ENCODE measurements at places on chromosomes 7 and 10.

DNA sequence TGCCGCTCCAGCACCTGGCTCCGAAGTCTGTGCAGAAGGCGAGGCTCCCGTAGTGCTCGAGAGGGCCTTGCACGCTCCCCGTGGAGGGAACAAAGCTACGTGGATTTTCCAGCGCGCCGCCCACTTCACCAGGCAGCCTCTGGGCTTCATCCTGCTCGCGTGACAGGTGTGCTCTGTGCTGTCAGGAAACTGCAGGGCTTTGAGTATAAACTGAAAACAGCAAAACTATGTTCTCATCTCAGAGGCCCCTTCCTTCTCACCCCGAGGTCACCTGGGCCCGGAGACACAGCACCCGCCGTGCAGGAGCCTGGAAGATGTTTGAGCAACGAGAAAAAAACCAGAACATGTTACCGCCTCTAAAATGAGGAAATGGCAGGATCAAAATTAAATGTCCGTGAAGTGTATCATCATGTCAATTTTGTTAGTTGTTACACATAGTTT is 17.6 kb upstream of the GPR146 start:
- no peak for DNase-seq

DNA sequence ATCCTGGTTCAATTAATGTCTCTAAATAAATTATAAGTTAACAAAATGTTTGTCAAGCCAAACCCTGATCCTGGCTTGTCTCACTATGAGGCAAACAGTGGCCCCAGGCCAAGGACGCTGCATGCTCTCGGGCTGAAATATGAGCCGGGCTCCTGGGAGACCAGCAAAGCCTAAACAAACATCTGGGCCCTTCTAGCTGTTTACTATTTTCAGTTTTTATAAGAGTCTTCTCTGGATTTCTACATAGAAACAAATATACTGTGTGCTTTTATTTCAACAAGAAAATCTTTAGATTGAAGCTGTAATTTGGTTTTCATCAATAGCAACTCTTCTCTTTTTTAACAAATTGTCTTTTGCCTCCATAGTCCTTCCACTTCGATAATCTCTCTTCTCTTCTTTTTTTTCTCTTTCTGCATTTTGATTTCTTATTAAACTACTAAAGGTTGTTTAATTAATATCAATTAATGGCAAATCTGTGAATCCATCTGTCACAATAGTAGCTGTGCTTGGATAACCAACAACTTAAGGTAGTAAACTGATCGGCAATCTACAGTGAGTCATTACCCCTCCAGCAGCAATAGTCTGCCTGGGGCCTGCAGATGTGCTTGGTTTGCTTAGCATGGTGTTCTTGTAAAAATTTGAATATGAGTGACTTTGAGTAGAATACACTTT is 83.3 kb upstream of the DNAJC1 start:
- no peak for DNase-seq

DNA sequence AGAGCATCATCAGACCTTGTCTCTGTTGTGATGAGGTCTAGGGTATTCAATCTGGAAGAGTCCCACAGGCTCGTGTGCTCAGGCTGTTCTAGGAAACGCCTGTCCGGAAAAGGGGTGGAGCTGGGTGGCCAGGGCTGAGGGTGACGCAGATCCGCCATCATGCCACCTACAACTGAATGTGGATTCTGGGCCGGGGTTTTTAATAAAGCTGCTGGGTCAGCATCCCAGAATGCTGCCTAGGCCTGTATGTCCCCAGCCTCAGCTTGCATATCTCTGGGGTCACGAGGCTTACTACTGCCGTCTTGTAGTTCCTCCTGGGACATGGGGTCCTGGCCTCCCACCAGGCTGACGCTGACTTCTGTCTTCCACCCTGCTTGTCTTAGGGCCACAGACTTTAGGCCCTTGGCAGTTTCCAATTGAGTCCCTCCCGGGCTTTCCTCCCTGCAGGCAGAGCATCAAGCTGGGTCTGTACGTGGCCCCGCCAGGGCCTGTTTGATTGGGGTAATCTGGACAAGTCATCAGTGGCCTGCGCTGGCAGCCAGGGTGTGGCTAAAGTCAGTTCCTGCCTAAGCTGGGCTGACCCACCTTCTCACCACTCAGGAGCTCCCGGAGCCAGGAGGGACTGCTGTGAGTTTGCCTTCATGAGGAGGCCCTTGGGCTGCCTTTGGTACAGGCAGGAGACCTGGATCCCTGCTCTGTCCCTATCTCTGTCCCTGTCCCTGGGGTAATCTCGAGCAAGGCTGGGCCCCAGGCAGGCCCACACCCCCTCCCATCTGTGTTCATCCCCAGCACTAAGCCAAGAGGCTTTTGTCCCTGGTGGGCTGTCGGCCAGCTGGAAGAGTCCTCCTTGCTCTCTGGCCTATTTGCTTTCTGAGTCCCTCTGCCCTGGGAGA is 79.9 kb downstream of the ZMIZ1 start:
- no peak for DNase-seq

DNA sequence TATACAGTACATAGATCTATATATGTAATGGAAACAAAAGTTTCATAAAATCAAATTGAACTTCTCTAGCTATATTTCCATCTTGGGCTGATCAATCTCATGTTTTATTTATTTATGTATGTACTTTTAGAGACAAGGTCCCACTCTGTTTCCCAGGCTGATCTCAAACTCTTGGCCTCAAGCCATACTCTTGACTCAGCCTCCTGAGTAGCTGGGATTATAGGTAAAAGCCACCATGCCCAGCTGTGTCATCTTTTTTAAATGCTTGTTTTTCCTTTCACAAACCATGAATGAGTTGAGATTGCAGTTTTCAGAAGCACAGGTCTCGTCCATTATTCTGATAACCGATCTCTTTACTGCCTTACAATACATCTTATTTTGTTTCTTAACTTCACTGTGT is 400.9 kb downstream of the KCNMA1 start:
- DNase-seq = no peak

DNA sequence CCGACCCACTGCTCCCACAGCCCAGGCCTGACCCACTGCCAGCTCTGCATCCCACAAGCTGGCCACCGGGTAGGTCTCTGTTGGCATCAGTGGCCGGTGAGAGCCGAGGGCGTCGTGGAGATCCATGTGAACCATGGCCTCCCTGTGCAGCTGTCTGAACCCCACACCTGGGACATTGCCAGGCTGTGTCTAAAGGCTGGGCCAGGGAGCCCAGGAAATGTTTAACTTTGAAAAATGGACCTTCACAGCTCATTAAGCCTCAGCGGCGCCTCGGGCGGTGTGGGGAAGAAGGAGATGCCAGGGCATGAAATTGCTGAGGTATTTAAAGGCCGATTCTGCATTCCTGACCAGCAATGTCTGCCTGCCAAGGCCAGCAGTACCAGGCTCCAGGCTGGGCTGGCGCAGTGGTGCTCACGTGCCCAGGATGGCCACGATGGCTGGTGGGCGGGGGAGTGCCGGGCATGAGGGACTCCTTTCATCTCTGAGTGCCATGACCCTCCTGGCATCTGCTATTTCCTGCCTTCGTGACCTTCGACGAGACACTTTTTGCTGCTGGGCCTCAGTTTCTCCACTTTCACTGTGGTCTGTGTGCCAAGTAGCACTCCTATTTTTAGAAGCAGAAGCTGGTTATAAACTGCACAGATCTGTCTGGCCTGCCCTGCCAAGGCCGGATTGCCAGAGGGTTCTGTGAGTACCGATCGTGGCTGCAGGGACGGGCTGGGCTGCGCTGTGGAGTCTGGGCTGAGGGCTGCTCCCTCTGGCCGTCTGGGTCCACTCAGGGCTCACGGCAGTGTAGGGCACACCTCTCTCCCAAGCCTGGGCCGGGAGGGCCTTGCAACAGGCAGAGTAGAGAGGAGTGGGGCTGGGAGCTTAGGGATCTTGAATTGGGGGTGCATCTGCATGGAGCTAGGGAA is 21.8 kb downstream of the ELFN1 start:
- DNase-seq = no peak

- no peak for DNase-seq
Observed at GRCh38 chr7:155365146-155365874, 67.6 kb downstream of the INSIG1 start.

DNA sequence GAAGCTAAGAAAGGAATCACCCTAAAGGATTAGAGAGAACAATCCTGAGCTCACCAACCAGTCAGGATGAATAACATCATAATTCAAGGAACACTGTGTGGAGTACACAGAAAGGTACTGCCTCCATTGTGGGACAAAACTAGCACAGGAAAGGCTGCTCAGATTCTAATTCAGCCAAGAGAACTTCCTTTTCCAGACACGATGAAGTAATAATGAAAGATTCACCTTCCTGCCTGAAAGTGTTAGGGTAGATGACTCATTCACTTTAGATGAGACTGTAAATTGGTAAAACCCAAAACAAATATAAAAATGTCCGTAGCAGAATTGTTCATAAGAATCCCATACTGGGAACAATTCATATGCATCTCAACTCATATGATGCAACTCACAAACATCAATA is 167.2 kb downstream of the CDC14C start:
- no peak for DNase-seq

DNA sequence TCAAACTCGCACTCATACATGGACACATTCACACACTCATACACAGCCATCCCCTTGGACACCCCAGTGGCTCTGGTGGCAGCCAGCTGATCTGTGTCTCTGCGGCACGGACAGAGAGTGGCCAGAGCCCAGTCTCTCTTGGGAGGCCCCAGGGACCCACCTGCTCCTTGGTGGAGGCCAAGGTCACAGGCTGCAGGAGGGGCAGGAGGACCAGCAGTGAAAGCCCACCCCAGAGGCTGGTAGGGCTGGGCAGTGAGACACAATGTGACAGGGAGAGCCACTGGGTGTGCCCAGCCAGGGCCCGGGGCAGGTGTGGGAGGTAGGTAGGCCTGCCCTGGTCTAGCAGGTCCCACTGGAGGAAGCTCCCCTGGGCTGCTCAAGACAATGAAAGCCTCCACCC is 18.5 kb downstream of the SHH start:
- DNase-seq = no peak

GRCh38 chr10:109412353-109412752 is 511.0 kb downstream of the XPNPEP1 start:
- no peak for DNase-seq

- DNase-seq = no peak
Observed at GRCh38 chr7:81080553-81080952, 161.7 kb upstream of the SEMA3C start.

- DNase-seq = no peak
Observed at GRCh38 chr7:25002786-25003185, 22.8 kb upstream of the OSBPL3 start.

DNA sequence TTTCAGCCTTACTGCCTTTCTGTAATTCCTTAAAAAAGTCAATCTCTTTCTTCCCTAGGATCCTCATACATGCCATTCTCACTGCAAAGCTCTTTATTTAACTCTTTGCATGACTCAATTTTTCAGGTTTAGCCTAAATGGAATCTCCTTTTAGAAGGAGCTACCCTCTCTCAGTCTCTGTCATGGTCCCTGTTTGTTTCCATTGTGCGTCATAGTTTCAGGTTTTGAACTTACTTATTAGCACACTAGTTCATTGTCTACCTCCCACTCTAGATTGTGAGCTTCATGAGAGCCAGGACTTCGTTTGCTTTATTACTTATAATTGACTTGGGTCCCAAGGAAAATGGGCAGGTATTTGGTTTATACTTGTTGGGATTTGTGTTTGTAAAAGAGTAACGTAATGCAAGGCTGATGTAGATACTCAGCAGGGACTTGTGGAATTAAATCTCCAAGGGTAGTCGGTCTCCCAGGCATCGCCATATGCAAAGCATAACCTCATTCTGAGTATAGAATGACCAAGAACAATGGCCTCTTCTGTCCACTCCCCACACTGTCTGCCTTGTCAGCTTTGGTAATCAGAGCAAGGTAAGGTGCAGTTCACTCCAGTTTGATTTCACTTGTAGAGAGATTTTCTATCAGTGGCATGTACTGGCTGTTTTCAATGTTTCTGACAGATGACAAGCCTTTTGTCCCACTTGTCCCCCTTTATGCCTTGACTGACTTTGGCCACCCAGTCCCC is 252.0 kb downstream of the SORCS3 start:
- DNase-seq = no peak

GRCh38 chr10:10794791-10795191 is 222.9 kb upstream of the CELF2 start:
- no peak for DNase-seq

DNA sequence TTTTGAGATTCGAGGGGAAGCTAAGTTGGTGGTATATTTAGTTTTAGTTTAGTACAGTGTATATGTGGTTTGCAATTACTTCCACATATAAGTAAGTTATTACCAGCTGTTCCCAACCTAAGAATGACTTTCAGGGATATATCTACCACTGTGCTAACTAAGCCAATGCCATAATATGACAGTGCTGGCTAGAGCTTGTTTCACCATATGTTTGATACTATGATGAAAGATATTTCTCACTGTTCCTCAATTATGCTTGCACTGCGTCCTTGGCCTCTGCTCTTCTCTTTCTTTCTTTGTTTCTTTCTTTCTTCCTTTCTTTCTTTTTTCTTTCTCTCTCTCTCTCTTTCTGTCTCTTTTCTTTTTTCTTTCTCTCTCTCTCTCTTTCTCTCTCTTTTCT is 113.8 kb upstream of the SKAP2 start:
- DNase-seq = no peak

GRCh38 chr10:113618338-113618737 is 45.5 kb downstream of the NRAP start:
- no peak for DNase-seq

DNA sequence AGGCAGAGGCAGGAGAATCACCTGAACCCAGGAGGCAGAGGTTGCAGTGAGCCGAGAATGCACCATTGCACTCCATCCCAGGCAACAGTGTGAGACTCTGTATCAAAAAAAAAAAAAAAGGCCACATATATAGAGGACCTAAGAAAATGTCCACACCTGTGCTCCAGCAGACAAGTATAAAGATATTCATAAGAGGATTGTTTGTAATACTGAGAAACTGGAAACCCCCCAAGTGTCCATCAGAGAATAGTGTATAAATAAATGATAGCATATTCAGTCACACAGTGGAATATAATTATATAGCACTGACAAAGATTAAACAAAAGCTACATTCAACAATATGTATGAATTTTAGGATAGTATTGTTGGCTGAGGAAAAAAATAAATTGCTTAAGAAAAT is 1050.6 kb downstream of the GRM8 start:
- no peak for DNase-seq

- no peak for DNase-seq
Observed at GRCh38 chr7:47474937-47475879, 106.7 kb downstream of the TNS3 start.

DNA sequence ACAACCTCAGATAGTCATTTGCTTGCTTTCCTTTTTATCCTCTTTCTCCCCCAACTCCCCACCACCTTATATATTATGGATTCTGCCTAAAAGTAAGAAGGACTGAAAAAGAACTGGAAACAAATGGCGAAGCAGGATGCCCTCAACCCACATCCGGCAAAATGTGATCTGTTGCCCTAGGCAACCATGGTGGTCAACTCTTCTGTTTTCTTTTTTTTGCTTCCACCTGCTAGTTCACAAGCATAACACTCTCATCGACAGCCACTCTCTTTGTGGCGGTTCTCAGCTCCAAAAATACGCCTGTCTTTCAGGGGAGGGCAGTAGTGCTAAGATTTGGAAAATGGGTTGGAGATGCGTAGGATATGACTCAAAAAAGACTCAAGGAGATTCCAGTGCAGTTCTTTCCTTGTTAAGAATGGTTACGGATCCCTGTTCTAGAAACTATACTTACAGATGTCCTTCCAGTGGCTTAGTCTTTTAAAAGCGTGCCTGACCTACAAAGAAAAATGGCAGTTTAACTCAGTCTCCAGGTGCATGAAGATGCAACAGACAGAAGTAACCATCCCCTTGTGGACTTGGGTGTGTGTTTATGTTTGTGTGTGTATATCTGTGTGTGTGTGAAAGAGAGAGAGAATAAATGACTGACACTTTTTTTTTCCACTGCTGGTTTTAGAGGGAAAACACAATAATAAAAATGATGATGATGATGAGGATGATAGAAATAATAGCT is 10.7 kb downstream of the APBB1IP start:
- DNase-seq = peak; percentile 29

Measured in stimulated activated CD4-positive, alpha-beta T cell treated with anti-CD3 and anti-CD28 coated beads, Interleukin-1b, Interleukin-23, amount 100 ng/mL, for 1 hour (primary cell).